ENCODE measurements at places on chromosomes 12 and 14.

DNA sequence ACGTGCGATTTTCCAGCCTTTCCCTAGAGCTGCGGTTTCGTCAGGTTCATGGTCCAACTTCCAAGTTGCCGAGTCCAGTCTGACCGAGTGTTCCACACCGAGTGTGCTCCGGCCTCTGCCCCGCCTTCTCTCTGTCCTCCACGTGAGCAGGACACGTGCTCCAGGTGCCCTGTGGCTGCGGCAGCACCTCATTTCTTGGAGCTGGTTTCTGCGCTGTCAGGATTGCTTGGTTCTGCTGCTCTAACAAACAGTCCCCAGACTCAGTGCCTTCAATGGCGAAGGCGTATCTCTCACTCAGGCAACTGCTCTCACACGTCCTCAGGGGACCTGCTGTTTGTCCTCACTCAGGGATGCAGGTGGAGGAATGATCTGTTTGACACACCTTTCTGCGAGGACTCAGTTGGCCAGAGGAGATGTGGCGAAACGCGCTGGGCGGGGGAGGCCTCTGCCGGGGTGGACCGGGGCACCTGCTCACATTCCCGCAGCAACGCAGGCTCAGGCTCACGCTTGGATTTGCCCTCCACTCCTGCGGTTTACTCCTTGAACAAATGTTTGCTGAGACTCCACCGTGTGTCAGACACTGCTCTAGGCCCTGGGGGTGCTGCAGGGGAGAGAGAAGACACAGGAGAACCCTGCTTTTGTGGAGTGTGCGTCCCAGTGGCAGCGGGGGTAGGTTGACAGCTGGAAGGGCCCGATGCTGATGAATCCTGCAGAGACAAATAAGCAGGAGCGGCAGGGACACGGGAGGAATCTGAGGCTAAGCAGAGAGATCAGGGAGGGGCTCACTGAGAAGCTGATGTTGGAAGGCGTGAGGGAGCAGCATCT lies 63.4 kb upstream of the FBRSL1 start:
- no peak for DNase-seq

DNA sequence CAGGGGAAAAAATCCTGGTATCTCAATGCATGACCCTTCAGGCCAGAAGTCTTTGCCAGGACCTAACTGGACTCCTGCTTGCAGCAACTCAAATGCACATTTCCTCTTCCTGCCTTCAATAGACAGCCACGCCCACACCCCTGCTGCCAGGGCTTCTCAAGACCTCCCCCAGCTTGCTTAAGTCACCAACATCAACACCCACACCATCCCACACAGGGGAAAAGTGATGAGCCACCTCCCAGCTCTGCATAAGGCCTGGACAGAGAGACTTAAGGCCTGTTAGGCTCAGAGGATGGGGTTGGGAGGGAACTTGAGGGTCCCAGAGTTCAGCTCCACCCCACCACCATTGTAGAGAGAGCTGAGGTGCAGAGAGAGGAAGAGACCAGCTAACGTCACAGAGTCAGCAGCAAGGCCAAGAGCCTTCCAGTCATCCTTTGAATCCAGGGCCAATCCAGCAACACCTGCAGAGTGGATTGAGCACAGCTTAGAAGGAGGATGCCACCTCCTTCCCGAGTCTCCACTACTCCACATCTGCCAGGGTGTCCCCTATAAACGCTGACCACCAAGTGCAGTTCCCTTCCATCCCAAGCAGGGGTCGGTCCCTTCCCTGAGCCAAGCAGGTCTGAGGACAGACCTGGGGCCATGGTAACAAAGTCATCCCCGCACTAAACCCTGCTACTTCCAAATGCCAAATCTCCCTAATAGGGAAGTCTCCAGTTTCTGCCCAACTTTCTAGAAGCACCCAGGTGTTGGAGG lies 50.0 kb downstream of the KDM2B start:
- peak; percentile 49 for DNase-seq

GRCh38 chr12:108643941-108644810 lies 10.5 kb upstream of the SELPLG start:
- DNase-seq = no peak

DNA sequence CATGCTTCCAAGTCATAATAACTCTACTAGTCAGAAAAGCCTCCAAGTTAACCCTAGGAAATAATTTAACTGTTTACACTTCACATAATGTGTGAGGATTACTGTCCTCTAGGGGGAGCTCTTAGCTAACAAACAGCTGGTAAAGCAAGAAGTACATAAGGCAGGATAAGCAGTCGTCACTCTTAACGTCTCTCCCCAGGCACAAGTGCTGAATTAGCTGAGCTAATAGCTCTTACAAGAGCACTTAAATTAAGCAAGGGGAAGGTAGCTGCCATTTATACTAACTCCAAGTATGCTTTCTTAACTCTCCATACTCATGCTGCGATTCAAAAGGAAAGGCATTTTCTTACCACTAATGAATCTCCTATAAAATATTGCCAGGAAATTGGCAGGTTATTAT lies 79.3 kb upstream of the TSPAN11 start:
- DNase-seq = no peak

DNA sequence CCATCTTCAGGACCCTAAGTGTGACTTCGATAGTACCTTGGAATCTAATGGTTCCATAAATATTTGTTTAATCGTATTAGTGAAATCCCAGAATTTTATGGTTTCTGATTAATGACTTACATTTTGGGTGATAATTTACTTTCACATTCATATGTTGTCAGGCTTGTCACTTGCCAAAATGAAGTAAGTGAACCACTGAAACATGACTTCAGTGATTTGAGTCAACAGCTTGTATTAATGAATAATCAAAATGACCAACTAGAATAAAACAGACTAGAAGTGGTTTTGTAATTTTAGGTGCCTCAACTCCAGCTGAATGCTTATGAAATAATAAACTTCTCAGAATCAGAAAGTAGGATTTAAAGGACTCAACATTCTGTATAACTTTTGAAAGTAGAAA lies 517.1 kb downstream of the PRKD1 start:
- no peak for DNase-seq

DNA sequence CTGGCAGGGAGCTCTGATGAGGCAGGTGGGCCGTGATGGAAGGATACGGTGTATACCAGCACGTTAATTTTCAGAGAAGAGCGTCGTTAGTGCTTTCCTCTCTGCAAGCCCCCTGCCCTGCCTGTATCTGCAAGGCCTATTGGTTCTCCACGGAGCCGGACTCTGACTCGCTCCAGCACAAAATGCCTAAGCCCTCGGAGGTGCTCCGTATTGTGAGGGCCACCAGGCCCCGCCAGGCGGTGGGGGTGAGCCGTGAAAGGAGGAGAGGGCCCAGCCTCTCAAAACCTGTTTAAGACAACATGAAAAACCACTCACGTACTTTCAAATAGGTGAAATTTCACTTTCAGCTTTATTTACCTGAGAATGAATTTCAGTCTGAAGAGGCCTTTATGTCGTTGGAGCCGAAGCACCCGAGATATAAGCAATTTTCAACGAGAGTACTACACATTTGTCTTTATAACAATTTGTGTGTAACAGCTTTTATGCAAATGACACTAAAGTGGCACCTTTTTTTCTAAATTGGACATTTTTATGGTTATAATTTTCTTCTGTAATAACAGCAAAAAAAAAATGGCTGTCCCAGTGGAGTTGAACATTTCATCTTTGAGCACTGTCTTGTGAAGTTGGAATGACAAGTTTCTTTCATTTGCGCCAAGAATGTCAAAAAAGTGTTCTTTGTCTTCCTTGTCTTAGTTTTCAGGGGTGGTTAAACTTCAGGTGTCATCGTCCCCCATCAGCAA lies 749.5 kb downstream of the VRK1 start:
- DNase-seq = no peak

- no peak for DNase-seq
Observed at GRCh38 chr12:33111850-33112249, 215.3 kb upstream of the PKP2 start.

GRCh38 chr14:34436118-34436905 lies 25.7 kb downstream of the SPTSSA start:
- no peak for DNase-seq

DNA sequence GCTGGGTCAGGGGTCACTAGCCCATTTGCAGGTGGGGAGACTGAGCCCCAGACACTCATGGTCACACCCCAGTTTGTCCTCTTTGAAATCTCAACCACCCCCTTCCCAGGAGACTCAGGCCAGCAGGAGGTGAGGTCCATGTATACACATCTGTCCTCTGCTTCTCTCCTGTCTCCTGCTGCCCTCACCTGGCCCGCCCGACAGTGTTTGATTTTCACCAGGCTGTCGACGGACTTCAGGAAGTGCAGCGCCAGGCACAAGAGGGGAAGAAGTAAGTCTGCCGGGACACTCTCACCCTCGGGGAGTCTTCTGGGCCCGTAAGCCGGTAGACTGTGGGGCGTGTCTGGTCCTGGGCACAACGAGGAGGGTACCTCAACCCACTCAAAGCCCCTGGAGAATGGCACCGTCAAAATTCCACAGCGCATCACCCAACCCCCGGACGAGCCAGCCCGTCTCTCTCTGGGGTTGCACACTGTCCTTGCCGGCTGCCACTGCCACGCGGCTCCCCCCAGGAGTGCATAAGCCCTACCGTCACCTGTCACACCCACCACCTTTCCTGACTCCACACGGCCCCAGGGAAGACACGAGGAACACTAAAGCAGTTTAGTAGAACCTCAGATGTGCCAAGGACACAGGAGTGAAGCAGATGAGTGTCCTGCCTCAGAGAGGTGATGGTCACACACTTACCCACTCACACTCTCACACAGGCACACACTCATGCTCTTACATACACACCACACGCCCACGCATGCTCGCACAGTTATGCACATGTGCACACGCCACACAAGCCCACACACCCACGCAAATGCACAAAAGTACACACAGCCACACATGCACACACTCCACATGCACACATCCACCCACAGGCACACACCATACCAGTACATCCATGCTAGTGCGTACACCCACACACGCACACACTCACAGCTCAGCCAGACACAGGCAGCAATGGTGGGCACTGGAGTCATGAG lies 13.1 kb upstream of the SIVA1 start:
- no peak for DNase-seq

DNA sequence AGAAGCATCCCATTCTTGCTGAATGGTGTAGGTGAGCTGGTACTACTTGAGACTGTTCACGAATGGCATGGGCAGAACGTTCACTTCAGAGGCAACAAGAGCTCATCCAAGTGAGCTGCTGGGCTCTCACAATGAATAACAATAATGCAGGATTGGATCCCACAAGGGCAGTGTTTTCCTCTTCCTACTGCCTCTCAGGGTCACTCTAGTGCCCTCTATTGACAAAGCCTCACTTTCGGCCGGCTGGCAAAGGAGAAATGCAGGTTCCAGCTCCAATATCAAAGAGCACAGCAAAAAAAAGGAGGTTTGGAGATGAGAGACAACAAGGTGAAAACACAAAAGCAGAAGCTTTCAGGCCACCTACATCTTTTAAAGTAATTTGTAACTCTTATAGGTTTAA lies 74.6 kb upstream of the MYF6 start:
- DNase-seq = no peak

DNA sequence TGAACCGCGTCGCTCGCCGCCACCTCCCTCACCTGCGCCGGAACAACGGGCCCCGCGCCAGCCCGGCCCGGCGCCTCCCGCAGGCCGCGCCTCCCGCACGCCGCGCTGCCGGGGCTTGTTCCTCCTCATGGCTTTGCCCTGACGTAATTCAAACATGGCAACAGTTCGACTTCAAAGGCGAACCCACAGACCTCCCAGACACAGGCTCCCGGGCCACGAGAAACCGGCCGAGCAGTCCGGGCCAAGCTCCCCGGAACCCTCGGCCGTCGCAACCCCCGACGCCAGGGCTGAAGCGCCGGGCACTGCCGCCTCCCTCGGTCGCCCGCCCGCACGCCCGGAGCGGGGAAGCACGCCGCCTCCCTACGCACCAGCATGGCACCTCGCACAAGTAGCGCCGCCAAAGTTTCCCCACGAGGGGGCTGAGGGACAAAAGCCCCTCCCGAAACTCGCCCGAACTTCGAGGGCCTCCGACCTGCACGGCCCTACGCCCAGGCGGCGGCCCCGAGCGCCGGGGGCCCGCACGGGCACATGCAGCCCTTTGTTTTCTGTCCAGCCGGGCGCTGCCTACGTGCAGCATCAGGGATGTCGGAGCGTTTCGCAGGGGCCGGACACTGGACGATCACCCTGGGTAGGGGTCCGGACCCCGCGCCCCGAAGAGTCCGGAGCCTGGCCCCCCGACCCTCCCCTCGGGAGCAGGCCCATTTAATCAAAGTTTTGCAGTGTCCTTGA lies 1.7 kb downstream of the SINHCAF start:
- DNase-seq = peak; percentile 37

GRCh38 chr14:91501951-91502930 lies 7.9 kb downstream of the PPP4R3A start:
- no peak for DNase-seq

DNA sequence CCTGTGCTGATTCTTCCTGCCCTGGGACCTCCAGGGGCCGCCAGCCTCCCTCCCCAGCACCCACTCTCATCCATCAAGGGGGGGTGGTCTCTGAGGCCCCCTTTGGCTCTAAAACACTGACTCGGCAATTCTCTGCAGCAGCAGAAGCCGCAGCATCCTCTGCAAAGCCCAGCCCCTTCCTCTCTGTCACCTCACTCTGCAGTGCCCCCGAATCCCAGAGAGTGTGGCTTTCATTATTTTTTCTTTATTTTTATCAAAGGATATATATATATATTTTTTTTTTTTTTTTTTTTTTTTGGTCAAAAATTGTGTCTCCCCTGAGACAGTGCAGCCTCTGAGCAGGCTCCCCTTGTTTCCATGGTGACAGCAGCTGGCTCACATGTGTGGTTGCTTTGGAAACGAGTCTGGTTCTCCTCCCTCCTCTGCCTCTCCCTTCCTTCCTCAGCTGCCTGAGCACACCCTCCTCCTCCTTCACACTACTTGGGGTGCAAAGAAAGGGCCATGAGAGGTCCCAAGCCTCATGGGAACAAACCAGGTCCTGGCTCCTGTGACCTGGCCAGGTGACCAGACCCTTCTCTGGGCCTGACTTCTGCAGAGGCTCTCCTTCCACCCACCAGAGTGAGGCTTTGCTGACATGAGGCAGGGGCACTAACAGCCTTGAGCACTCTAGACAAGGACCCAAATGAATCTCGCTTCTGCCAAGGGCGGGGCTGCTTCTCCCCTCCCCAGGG lies 100.5 kb downstream of the LRRC74A start:
- no peak for DNase-seq

- DNase-seq = no peak
Observed at GRCh38 chr12:81668475-81668874, 90.7 kb downstream of the PPFIA2 start.

GRCh38 chr14:75268633-75269550 lies 9.7 kb upstream of the FOS start:
- DNase-seq = no peak

- no peak for DNase-seq
Observed at GRCh38 chr14:39185256-39186049, 10.4 kb downstream of the PNN start.

GRCh38 chr14:61537563-61538463 lies 157.5 kb upstream of the HIF1A start:
- no peak for DNase-seq

DNA sequence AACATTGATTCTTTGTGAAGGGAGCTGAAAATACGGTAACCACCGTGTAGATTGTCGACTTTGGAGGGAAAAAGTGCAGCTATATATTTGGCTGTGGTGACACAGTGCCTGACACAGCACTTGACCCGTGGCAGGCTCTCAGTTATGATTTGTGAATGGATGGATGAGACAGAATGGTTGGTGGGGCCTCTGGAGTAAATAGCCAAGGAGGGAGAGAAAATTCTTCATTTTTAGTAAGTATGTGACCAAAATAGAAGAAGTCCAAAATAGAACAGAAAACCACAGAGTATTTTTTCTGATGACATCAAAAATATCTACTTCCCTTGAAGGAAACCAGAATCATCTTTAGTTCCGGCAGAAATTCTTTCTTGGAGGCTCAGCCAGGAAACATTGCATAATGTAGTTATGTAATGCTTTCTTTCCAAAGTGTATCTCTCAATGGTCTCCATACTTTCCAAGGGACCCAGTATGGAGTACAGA lies 82.0 kb upstream of the WSCD2 start:
- no peak for DNase-seq

All from stimulated activated CD8-positive, alpha-beta memory T cell treated with anti-CD3 and anti-CD28 coated beads, Interleukin-7, amount 100 ng/mL, for 1 hour (primary cell).